ENCODE measurements at places on chromosomes 11 and 22.

DNA sequence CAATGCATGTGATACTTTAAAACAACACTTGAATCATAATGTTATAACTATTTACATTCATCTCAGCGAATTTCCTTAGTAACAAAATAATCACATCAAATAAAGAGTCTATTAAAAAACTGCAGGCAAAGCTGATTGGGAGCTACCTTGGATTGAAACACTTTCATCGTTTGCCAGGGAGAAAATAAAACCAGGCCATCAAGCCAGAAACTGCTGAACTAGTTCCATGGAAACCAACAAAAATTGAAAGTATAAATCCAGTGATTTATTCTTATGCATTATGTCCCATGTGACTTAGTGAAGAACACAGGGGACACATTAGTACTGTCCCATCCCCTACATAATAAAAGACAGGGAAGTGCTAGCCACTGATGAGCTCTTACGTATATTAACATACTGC lies 21.7 kb downstream of the SLC35F2 start:
- no peak for DNase-seq

- no peak for DNase-seq
These were observed 27.9 kb downstream of the GUCY1A2 start for GRCh38 chr11:106990331-106990730.

DNA sequence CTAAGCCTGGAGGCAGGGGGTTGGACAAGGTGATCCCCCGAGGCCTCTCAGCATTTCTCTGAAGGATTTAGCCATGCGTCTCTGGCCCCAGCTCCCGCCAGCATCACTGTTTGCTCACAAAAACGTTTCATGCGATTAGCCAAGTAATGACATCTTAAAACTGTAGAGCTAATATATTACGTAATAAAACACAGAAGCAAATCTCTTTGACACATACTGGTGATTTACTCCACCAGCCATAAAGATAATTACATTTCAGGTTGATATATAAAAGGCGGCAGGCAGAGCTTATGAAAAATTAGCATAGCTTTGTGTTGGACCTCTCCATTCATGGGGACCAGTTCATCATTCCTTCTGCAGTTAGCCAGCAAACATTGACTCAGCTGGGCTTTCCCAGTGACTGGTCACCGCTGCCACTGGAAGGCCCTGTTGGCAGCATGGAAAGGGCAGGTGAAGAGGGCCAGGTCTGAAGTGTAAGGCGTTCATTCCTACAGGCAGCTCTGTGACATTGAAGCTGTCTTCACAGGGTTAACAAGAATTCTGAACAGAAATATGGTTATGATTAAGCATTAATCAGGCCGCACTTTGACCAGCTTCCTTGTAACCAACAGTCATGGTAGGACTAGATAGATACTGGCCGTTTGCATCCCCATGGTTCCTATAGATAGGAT lies 150.3 kb downstream of the NECTIN1 start:
- no peak for DNase-seq

DNA sequence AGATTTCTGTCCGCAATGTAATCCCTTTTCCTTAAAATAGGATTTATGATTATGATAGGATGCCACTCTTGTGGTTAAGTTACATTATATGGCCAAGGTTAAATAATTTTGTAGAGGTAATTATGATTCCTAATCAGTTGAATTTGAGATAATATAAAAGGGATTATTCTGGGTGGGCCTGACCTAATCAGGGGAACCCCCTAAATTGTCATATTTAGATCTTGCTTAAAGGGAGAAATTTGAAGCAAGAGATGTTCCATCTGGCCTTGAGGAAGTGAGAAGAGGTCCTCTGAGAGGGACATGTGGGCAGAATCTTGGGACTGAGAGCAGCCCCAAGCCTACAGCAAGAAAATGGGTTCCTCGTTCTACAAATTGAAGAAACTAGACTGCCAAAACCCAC lies 1550.1 kb upstream of the TENM4 start:
- no peak for DNase-seq

GRCh38 chr22:21104126-21104691 lies 58.5 kb downstream of the LRRC74B start:
- DNase-seq, result no peak

DNA sequence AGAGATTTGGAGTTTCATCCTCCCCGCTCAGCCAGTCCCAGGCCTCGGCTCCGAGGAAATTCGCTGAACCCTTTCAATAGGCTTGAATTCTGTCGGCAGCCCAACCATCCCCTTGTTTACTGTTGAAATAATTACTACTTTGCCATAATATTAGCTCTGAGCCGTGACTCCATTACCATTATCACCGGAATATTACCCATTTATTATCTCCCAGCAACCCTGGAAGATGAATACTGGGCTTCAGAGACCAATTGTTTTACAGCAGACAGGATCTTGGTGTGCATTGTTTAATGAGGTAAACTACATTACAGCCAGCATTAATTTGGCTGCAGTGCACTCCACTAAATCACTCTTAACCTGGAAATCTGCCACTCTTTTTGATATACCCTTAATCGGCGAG lies 867.4 kb downstream of the NTM start:
- no peak for DNase-seq

- no peak for DNase-seq
These were observed 143.0 kb downstream of the APIP start for GRCh38 chr11:34773211-34773610.

- no peak for DNase-seq
These were observed 206.9 kb downstream of the DBX1 start for GRCh38 chr11:19953336-19953735.

DNA sequence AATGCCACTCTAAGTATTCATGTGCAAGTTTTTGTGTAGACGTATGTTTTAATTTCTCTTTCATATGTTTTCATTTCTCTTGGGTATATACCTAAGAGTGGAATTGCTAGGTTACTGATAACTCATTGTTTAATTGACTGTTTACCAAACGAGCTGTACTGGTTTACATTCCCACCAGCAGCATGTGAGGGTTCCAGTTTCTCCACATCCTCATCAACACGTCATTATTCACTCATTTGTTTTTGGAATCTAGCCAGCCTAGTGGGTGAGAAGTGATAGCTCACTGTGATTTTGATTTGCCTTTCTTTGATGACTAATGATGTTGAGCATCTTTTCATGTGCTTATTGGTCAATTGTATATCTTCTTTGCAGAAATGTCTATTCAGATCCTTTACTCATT lies 4.0 kb downstream of the ANKRD13D start:
- DNase-seq, result no peak

DNA sequence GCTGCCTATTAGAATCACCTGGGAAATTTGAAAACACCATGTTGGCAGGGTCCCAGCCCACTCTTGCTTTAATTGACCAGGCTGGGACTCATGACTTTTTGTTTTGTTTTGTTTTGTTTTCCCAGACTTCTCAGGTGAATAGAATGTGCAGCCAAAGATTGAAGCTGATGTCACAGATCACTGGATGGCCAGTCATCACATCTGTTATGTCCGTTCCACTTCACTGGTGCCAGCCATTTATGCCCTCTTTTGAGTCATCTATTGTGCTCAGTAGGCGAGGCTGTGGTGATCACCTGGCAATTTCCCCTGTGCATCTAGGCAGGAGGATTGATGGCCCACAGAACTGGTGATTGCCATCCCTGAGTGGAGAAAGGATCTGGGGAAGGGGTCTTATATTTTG lies 297.3 kb downstream of the INSC start:
- no peak for DNase-seq

GRCh38 chr11:129894278-129895125 lies 876 bp downstream of the NFRKB start:
- DNase-seq, result no peak

DNA sequence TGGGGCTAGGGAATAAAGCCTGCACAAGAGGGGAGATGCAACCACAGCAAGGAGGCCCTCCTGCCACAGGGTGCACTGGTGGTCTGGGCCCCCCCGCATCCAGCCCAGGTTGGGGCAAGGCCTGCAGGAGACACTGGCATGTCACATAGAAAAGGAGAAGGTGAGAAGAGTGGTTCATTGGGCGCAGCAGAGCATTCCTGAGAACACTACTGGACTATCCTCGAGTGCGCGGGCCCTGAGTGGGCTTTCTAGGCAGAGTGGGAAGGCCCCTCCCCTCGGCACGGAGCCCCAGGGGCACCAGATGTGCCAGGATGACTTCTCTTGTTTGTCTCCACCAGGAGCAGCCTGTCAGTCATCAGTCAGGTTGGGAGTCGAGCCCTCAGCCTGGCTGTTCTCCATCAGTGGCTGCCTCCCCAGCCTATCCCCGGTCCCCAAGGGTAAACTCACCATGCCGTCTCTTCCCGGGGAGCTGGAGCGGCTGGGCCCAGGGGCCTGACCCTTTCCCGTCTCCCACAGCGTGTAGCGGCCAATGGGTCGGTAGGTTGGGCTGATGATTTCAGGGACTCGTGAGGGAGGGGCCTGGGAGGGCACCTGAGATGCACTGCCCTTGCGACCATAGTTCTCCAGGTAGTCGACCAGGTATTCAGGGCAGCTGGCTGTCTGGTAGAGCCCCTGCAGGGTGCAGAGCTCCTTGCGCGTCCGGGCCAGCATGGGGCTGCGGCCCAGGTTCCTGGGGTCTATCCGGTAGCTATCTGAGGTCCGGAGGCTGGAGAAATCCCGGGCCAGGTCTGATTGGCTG lies 9.0 kb downstream of the USP2 start:
- no peak for DNase-seq

- DNase-seq, result no peak
These were observed 12.7 kb upstream of the CPT1A start for GRCh38 chr11:68854273-68854958.

- DNase-seq, result no peak
These were observed 12.2 kb upstream of the RPS3 start for GRCh38 chr11:75386942-75387630.

GRCh38 chr22:48752451-48753380 lies 1075.0 kb downstream of the BRD1 start:
- DNase-seq, result no peak

GRCh38 chr11:79813551-79813950 lies 372.7 kb upstream of the TENM4 start:
- no peak for DNase-seq

GRCh38 chr11:12762696-12763324 lies 88.6 kb downstream of the TEAD1 start:
- no peak for DNase-seq

- no peak for DNase-seq
These were observed 20.0 kb upstream of the CD5 start for GRCh38 chr11:61082062-61082870.

- no peak for DNase-seq
These were observed 32.2 kb upstream of the CARS1 start for GRCh38 chr11:3089236-3090061.

- no peak for DNase-seq
These were observed 115.6 kb downstream of the SGSM3 start for GRCh38 chr22:40485813-40486667.

- DNase-seq, result no peak
These were observed 192.6 kb downstream of the HIPK3 start for GRCh38 chr11:33449798-33450197.

DNA sequence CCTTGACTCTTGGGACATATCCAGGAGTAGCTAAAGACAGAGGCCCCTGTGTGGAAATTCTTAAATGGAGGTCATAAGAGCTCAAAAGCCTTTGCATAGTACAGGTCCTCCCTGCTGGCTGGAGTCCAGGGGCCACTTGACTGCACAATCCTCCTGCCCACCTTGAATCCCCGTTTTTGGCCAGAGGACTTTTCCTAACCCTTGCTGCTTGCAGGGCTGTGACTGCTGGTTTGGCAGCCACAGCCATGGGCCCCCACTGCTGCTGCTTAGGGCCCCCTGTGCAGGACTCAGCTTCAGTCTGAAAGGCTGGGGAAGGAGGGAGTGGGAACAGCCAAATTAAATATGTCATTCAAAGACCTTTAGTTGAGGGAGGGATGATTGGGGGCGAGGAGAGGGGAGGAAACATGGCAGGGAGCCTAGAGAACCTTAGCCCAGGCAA lies 33.4 kb downstream of the ARHGAP1 start:
- no peak for DNase-seq

DNA sequence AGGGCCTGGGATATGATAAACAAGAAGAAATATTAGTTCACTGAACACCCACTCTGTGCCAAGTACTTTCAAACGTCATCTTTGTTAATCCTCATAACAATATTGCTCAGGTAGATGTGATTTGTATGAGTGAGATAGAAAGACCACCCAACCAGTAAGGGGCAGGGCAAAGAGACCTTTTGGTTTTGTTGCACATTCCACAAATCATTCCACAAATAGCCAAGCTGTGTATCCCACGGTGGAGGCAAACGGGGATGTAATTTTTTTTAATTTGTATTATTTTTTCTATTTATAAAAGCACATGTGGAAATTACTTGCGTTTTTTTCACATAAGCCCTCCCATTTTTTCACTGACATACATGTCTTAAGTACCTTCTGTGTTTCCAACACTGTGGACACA lies 29.0 kb downstream of the LAYN start:
- no peak for DNase-seq

DNA sequence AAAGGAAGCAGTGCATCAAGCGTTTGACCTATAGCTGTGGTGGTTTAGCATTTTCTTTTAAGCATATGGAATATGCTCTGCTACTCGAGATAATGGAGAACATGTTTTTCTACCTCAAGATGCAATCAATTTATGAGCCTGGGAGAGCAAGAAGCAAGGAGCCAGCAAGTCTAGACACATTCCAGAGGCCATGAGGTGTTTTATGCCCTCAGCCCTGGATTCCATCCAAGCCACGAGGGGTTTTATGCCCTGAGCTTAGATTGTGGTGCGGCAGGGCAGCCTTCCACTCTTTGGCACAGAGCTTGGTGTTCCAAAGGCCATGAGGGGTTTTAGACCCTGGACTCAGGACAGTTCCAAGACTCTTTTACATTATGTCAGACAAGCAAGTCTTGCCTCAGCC lies 11.7 kb upstream of the DNAJB13 start:
- no peak for DNase-seq

- DNase-seq, result no peak
These were observed 25.9 kb downstream of the PPM1F start for GRCh38 chr22:21926728-21927127.

DNA sequence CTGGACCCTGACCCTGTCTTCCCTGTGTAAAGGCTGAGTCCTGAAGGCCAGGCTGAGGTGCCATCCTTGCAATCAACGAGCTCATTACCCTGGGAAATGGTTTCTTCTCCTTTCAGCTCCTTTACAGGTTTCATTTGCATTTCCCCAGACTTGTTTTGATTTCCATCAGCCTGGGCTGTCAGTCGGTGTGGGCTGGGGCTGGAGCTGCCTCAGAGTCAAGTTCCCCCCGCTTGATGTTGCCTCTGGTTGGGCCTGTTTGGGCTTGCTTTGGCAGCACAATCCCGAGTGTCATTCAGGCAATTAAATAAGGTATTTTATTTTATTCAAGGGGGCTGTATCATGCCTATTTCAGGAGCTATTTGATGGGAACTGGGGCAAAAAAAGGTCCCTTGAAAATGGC lies 424.9 kb downstream of the INSC start:
- DNase-seq, result no peak

- DNase-seq, result no peak
These were observed 139.5 kb downstream of the CTTN start for GRCh38 chr11:70537576-70538571.

- DNase-seq, result no peak
These were observed 31.2 kb downstream of the C22orf42 start for GRCh38 chr22:32127904-32128303.
